ENCODE measurements at places on chromosomes 16 and 17.

DNA sequence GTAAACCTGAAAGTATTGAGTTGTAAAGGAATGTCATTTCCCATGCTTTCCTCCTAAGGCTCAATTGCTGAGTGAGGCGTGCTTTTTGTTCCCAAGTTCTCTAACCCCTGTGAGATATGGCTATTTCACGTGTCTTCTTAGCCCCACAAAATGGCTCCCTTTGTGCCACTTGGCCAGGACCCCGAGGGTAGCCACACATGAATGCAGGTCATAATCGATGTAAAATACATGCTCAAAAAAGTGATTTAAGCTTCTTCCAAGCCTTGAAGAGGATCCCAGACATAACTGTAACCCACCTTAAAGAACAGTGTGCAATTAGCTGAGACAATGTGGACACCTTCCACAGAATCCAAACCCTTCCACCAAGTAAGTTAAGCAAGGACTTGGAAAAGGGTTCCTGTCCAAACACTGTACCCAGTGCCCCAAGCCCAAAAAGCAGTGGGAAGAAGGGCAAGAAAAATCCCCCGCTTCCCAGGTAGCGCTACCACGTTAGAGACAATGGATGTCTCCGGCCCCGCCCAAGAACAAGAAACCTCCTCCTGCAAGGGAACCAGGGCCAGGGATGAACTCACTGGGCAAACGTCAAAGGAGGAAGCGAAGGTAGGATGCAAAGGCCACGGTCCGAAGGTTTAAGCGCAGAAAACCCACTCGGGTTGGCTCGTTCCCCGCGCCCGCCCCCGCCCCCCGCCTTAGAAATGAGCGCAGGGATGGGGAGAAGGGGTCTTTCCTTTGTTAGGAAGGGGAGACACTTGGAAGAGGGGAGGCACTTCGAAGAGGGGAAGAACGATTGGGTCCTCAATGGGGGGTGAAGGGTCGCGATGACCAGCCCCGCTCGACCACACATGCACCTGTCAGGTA, 1.2 kb downstream of the JPT1 start:
- no peak for DNase-seq

GRCh38 chr16:28879261-28879840, 1.1 kb downstream of the ATP2A1 start:
- no peak for DNase-seq

GRCh38 chr17:45287526-45288500, 25.9 kb upstream of the SPATA32 start:
- no peak for DNase-seq

DNA sequence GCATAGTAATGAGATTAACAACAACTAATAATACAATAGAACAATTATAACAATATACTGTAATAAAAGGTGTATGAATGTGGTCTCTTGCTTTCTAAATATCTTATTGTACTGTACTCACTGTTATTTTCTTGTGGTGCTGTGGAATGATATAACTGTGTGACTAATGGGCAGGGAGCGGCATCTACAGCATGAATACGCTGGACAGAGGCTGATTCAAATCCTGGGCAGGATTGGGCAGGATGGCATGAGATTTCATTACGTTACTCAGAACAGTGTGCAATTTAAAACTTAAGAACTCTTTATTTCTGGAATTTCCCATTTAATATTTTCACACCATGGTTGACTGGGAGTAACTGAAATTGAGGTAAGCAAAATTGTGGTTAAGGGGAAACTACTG, 1239.8 kb upstream of the GOT2 start:
- no peak for DNase-seq

- no peak for DNase-seq
Observed at GRCh38 chr16:86595983-86596605, 17.7 kb downstream of the FOXL1 start.

GRCh38 chr17:29617481-29618271, 5.0 kb downstream of the CORO6 start:
- peak; percentile 36 for DNase-seq

- no peak for DNase-seq
Observed at GRCh38 chr17:28744104-28744971, 527 bp downstream of the TRAF4 start.

DNA sequence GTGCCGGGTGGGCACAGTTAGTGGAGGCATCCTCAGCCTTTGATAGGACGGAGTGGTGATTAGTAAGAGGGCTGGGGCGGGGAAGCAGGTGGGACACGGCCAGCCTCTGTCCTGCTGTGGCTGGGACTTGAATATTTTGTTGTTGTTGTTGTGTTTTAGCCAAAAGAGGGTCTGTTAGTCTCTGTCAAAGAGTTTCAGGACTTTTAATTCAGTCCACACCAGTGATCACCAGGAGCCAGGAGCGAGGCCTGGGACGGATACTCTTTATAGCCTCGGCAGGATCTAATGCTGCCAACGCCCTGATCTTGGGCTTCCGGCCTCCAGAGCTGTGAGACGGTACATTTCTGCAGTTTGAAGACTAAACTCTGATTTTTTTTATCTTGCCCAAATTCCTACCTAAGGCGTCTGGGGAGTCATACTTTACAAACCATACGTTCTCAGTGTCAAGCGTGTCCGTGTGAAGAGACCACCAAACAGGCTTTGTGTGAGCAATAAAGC, 2.9 kb upstream of the RNF213 start:
- no peak for DNase-seq

GRCh38 chr17:46976626-46977270, 2.3 kb downstream of the RPRML start:
- DNase-seq: no peak

DNA sequence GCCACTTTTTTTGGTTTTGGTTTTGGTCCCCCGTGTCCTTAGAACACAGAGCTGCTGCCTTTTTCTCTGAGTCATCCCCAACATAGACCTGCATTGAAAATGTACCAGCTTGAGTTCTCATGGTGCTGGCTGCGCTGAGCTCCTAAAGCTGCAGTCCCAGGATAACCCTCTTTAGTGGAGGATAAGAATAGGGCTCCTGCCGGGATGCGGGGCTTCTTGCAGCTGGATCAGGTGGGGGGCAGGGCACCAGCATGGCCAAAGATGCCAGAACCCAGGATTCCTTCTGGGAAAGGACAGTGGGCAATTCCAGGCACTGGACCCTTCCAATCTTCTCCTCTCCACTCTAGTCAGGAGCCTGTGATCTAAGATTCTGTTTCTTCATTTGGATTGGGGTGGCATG, 8.3 kb upstream of the CLUH start:
- DNase-seq: no peak

DNA sequence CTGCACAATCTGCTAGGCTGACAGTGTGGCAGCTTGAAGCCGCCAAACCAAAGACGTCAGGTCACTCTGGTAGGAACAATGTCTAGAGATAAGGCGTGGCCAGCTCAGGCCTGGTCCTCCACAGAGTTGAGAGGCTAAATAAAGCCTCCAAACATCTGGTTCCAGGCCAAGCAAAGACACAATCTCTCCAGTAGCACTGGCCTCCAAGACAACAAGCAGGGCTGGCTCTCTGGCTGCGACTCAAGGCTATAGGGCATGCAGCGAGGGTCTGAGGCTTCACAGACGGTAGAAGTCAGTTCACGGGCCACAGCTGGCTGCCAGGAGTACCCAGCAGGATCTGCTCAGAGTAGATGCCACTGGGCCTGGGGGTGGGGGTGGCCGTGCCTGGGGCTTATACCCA, 75.6 kb downstream of the ABR start:
- DNase-seq: no peak

DNA sequence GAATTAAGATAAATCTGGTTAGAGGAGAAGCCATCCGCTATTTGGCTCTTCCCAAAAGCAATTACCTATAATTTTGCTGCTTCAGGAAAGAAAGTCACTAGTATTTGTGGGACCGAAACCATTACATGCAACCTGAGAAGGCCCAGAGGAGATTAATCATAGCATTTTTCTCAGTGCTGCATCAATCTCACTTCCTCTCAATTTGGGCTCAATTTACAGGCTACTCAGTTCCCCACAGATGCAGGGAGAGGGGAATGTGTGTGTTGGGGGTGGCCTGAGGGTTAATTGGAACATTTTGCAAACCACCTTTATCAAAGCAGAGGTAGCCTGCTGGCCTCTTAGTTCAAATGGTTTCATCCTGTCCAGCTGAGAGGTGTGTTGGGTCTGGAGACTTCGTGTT, 394.7 kb upstream of the ASIC2 start:
- DNase-seq: no peak

DNA sequence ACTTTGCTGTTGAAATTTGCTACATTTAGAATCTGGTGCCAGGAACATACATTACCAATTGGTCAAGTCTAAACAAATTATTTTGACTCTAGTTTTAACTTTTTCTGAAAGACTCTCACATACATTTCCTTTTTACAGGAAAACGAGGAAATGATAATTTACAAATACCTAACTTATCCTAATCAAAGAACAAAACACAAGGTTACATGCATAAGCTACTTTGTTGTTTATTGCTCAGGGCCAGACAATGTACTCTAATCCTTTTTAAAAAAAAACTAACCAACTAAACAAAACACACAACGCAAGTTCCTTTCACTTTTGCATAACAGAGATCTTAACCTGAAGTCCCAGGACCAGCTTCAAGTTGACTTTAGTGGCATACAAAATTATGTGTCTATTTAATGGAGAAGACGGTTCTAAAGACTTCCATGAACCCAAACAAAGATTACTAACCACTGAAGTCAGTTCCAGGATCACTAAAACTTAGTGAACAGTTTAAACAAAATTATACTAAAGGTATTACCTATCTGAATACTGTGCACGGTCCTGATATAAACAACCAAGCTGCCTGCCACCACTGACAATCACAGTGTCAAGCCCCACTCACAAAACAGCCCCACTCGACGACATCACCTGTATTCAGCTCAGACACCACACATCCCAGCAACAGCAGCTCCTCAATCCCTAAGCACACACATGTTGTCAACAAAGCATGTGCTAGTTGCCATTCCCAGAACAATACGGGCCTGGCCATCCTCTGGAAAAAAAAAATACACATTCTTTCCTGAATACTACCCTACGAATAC, 1.9 kb downstream of the ZNF652 start:
- DNase-seq: no peak

GRCh38 chr17:38702166-38702915, 2.7 kb upstream of the MLLT6 start:
- DNase-seq: no peak

- no peak for DNase-seq
Observed at GRCh38 chr17:70558821-70559220, 389.5 kb downstream of the KCNJ2 start.

GRCh38 chr17:2777242-2777867, 18.9 kb upstream of the RAP1GAP2 start:
- no peak for DNase-seq

DNA sequence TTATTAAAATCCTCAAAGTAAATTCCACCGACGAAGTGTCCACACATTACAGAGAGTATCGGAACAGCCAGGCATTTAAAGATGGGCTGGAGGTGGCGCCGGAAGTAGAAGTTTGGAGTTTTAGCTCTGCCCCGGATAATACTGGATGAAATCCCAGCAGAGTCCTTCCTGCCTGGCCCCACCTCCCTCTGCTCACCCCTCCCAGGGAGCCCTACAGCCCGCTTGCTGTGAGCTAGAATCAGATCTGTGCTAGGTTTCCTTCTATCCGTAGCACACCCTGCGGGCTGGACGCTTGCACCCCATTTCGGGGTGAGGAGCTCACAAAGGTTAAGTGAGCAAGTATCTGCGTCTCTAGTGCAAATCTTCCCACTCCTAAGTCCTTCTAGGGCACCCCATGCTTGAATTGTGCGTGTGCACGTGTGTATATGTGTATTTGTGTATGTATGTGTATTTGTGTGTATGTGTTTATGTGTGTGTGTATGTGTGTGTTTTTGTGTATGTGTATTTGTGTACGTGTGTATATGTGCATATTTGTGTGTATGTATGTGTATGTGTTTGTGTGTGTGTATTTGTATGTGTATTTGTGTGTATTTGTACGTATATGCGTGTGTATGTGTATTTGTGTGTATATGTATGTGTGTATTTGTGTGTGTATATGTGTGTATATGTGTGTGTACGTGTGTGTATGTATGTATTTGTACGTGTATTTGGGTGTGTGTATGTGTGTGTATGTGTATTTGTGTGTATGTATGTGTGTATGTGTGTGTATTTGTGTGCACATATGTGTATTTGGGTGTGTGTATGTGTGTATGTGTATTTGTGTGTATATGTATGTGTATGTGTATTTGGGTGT, 61.4 kb downstream of the HAPSTR1 start:
- no peak for DNase-seq

DNA sequence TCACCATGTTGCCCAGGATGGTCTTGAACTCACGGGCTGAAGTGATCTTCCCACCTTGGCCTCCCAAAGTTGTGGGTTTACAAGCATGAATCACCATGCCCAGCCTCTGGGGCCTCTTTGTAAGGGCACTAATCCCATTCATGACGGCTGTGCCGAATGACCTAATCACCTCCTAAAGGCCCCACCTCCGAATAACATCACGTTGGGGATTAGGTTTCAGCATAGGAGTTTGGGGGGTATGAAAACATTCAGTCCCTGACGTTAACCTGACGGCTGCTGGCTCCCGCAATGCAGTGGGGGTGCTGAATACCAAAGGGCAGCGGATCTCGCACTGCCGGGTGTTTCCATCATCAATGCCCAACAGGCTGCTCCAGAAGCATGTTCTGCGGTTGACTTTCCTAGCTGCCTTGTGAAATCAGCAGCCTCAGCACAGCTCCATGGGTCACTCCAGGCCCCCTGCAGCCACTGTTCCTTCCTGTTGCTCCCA, 120.8 kb upstream of the SEC14L1 start:
- no peak for DNase-seq
